ENCODE measurements at places on chromosomes 1 and 21.

GRCh38 chr1:243343970-243344937, 88.4 kb downstream of the SDCCAG8 start:
- no peak for DNase-seq

DNA sequence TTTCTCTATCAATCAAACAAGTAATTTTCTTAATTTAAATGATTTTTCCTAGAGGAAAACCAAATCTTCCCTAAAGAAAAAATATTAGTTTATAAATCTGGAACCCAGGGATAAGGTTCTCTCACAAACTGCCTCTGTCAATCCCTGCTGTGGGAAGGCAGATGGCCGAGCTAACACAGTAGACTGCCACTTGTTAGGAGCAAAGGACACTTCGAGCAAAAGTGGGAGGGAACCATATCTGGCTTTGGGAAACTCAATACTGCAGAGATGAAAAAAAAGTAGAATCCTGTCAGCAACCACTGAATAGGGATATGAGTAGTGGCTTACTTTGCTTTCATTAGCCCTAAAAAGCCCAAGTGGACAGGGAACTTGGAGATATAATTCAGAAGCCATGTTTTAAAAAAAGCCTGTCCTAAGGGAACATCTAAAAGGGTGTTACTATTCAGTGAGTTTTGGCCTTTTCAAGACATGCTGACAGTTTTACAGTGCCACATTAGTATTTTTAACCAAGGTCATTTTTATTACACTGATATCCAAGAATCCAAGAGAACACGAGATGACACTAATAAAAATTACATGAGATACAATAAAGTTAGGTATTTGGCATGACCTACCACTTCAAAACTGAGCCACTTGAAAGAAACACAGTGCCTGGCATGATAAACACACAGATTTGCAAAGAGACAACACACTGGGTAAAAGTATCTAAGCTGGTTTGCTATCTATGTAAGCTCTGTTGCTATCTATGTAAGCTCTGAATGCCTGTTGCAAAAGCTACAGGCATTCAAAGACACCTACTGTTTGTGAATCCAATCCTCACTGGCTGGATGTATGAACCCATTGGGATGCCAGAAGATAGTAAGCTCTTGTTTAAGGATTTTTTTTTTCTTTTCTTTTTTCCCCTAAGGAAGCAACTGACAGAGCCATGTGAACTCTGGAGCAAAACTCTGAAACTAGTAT, 21.4 kb downstream of the TEX38 start:
- DNase-seq: no peak

- DNase-seq: no peak
Measured at GRCh38 chr1:157671895-157672294, 28.7 kb downstream of the FCRL3 start.

- DNase-seq: no peak
Measured at GRCh38 chr1:93443454-93443853, 4.5 kb upstream of the FNBP1L start.

GRCh38 chr1:87185077-87185476, 143.6 kb upstream of the LMO4 start:
- no peak for DNase-seq

Data from activated naive CD8-positive, alpha-beta T cell treated with anti-CD3 and anti-CD28 coated beads, Interleukin-2, amount 10 ng/mL, durations not matched to agents 7 days and 5 days (primary cell).